Stimulated activated CD8-positive, alpha-beta memory T cell treated with anti-CD3 and anti-CD28 coated beads, Interleukin-4, amount 100 ng/mL, for 4 hours (primary cell): ENCODE measurements at places on chromosomes 4 and X.

- DNase-seq: no peak
Measured at GRCh38 chrX:115259238-115259875, 25.5 kb upstream of the LRCH2 start.

DNA sequence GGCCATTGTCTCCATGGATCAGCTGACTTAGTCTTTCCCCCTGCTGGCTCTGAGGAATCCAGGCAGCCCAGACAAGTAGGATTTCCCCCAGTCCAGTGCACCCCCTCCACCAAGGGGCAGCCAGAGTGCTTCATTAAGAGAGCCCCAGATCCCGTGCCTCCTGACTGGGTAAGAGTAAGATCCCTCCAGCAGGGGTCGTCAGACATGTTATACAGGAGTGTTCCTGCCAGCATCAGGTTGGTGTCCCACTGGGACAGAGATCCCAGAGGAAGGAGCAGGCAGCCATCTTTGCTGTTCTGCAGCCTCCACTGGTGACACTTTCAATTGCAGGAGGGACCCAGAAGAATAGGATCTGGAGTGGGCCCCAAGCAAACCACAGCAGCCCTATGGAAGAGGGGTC lies 29.0 kb upstream of the INPP4B start:
- DNase-seq: no peak

- no peak for DNase-seq
Measured at GRCh38 chrX:3443184-3443583, 96.7 kb upstream of the MXRA5 start.

- no peak for DNase-seq
Measured at GRCh38 chrX:78522601-78523000, 136.5 kb downstream of the RTL3 start.

DNA sequence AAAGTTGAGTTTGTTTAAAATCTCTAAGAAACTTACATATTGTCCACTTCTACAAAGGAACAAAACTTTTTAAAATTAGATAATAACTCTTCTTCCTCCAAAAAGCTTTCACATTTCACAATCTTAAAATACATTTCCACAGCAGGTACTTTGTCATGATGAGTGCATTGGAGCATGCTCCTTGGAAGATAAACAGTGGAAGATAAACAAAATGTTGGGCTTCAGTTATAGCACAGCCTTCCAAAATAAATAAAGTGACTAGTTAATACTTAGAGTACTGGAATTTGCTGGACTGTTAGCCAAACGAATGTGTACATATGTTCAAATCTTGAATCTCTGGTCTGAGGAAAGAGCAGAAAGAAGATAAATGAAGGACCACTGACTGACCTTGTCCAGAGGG lies 54.9 kb upstream of the PDE5A start:
- no peak for DNase-seq

- no peak for DNase-seq
Measured at GRCh38 chr4:153705743-153706468, 21.8 kb downstream of the TLR2 start.

GRCh38 chr4:41873380-41874295 lies 61.6 kb upstream of the TMEM33 start:
- no peak for DNase-seq

DNA sequence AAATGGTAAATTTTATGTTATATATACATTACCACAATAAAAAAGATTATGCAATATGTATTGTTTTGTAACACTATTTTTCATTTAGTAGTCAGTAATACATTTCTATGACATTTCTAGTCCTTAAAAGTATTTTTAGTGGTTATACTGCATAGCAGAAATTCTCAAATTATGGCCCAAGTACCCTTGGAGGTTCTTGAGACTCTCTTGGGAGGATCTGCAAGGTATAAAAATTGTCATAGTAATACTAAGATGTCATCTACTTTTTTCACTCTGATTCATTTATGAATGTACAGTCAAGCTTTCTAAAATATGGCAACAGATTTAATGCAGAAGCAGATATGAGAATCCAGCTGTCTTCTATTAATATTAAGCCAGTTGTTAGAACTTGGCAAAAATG lies 138.6 kb upstream of the NAP1L5 start:
- DNase-seq: no peak

GRCh38 chr4:85913931-85914694 lies 439.2 kb downstream of the ARHGAP24 start:
- no peak for DNase-seq
